ENCODE measurements at places on chromosomes 4 and X.
A peak's percentile ranks its signal among the peaks of the same experiment; 100 is the strongest.

DNA sequence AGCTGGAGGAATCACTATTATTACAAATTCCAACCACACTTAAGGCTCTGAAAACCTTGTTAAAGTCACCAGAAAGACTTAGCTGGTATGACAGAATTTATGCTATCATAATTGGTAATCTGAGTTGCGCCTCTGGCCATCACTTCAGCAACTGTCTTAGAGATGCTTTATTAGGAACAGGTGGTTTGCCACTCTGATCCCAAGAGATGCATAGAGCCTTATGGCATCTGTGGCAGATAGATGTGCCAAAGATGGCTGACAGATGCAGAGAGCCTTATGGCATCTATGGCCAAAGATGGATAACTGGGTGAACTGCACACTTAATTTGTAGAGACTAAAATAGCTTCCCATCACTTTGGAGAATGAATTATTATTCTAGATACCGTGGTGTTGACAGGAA, 32.3 kb upstream of the PLAC8 start:
- no peak for DNase-seq

DNA sequence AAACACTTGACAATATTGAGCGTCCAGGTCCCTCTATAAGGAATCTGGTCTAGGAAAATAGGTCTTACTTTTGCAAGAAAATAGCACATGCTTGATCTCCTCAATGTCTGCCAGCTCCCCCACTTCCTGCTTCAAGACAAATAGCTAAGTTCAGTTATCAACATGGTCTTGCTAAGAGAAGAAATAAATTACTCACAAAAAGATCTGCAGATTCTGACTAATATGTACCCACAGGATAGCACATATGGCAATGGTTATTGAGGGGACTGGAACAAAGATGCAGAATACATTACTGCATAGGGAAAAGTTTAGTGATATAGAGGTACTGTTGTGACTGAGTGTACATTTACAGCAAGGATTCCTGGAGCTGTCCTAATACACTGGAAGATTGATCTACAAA, 457.5 kb upstream of the GRID2 start:
- no peak for DNase-seq

- DNase-seq, result peak; percentile 21
Measured at GRCh38 chrX:133574716-133575115, 159.4 kb upstream of the GPC4 start.

GRCh38 chrX:30637874-30638815, 15.1 kb upstream of the GK start:
- DNase-seq, result no peak

DNA sequence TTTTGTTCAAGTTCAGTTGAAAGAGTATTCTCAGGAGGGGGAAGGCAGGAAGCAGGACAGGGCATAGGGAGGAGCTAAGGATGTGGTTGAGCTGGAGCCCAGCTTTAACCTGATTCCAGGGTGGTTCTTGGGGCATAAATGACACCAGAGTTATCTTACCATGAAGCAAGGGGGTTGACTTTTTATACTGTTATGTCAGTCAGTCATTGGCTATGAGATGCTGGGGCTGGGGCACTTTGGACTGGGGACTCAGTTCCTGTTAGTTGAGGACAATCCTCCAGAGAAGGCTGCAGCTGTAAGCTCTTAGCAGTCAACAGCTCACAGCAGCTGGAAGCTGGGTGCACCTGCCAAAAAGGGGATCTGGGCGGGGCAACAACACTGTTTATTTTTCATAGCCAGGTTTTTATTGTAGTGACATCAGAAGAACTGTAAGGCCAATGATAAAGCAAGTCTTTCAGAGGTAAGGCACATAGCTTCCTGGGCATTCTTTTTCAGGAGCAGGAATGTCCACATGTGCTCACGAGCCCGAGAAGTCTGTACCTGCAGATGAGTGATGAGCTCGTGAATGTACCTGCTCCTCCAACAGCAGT, 78.5 kb downstream of the MID1IP1 start:
- no peak for DNase-seq

- DNase-seq, result peak; percentile 69
Measured at GRCh38 chr4:93394545-93395081, 433.9 kb upstream of the ATOH1 start.
